ENCODE measurements at places on chromosomes 2 and 18.

GRCh38 chr2:36441816-36442215 is 86.2 kb downstream of the CRIM1 start:
- peak overlapping the region; percentile 77 for H3K27ac ChIP-seq
- peaks cover 69% of the 10 kb centered on the region for H3K4me1 ChIP-seq
- DNase-seq, result no peak
- H3K4me3 ChIP-seq, result no peak overlapping the region
- H3K27me3 ChIP-seq, result no peaks in the 10 kb centered on the region

DNA sequence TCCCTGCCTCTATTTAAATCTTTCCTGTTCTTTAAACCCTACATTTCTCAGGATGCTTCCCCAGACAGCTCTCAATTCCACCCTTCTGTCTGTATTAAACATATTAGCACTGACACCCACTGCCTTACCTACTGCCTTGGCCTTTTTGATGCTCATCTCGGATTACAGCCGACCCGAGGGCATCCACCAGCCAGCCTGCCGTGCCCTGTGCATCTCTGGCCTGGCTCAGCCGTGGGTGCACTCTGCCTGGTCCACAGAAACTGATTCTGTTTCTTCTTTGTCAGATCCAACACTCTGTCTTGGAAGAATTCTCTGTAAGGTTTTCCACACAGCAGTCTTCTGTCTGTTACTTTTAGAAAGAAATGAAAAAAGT is 27.2 kb downstream of the TANC1 start:
- no peak for DNase-seq
- peak overlapping the region; percentile 9 for H3K27ac ChIP-seq
- peaks cover 41% of the 10 kb centered on the region for H3K4me1 ChIP-seq
- no peaks in the 10 kb centered on the region for H3K36me3 ChIP-seq
- no peak overlapping the region for H3K4me3 ChIP-seq

DNA sequence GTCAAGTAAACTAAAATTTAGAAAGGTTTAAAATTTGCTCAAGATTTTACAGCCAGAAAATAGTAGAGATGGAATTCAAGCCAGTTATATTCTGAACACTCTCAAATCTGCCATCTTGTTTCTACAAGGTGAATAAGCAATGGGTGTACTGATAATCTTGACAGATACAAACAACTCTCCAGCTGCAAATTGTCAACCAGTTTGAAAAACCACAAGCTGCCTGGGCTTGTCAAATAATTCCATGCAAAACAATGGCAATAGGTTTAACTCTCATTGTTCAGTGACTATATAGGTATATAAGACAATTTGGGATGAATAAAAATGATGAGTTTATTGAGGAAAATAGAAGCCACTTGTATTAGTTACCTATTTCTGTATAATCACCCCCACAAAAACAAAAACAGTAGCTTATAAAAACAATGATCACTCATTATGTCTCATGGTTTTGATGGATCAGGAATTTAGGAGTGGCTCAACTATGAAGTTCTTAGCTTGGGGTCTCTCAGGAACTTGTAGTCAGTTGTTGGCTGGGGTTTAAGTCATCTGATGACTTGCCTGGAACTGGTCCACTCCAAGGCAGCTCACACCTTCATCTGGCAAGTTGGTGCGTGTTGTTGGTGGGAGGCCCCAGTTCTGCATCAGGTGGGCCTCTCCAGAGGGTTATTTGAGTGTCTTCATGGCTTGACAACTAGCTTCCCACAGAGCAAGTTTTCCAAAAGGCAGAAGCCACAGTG is 12.6 kb upstream of the EVA1A start:
- DNase-seq, result no peak
- H3K4me3 ChIP-seq, result no peak overlapping the region
- peaks cover 26% of the 10 kb centered on the region for H3K4me1 ChIP-seq
- no peaks in the 10 kb centered on the region for H3K36me3 ChIP-seq
- H3K27me3 ChIP-seq, result no peaks in the 10 kb centered on the region

GRCh38 chr18:37122877-37123276 is 293.9 kb downstream of the KIAA1328 start:
- H3K27ac ChIP-seq, result no peak overlapping the region
- peaks cover 10% of the 10 kb centered on the region for H3K4me1 ChIP-seq
- DNase-seq, result no peak
- no peaks in the 10 kb centered on the region for H3K36me3 ChIP-seq

- peaks cover 9% of the 10 kb centered on the region for H3K27me3 ChIP-seq
- peaks cover 12% of the 10 kb centered on the region for H3K4me1 ChIP-seq
- DNase-seq, result no peak
- H3K36me3 ChIP-seq, result peaks cover 5% of the 10 kb centered on the region
- H3K4me3 ChIP-seq, result no peak overlapping the region
- H3K27ac ChIP-seq, result peak overlapping the region; percentile 33
Observed at GRCh38 chr18:23981369-23981980, 33.1 kb upstream of the TTC39C start.

DNA sequence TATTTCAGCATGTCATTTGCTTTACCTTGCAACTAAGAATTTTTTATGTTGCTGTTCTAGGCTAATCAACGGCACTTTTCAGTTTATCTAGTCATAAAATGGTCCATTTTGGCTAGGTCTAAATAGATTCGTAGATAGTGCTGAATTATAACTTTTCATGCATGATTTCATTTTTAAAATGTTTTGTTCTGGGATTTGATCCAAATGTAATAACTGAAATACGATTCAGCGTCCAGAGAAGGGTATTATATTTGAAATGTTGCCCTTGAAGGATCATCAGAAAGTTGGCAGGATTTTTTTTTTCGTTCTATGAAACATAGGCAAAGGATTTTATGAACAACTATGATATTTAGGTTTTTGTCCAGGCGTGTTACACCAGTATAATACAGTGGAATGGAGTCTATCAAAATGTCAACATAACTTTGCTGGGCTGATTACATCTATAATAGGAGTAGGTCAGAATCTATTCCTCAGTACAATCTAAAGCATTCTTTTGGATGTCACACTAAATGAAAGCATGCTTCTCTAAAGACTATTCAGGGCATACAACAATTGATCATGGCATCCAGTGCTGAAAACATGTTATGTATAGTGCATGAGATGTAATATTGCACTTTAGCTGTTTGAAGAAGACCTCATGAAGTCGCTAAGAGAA is 24.8 kb downstream of the TTC27 start:
- H3K4me1 ChIP-seq, result peaks cover 16% of the 10 kb centered on the region
- no peaks in the 10 kb centered on the region for H3K27me3 ChIP-seq
- no peak for DNase-seq
- peak overlapping the region; percentile 55 for H3K27ac ChIP-seq
- H3K36me3 ChIP-seq, result peaks cover 8% of the 10 kb centered on the region
- H3K4me3 ChIP-seq, result peak overlapping the region; percentile 14

GRCh38 chr2:241399941-241400922 is 44.1 kb downstream of the FARP2 start:
- no peak overlapping the region for H3K4me3 ChIP-seq
- H3K36me3 ChIP-seq, result peaks cover 4% of the 10 kb centered on the region
- no peaks in the 10 kb centered on the region for H3K4me1 ChIP-seq
- no peaks in the 10 kb centered on the region for H3K27me3 ChIP-seq

- H3K27me3 ChIP-seq, result peaks cover 32% of the 10 kb centered on the region
- H3K4me1 ChIP-seq, result peaks cover 16% of the 10 kb centered on the region
- H3K27ac ChIP-seq, result no peak overlapping the region
- no peak overlapping the region for H3K4me3 ChIP-seq
- H3K36me3 ChIP-seq, result no peaks in the 10 kb centered on the region
Observed at GRCh38 chr2:132414081-132414480, 2.5 kb upstream of the GPR39 start.

DNA sequence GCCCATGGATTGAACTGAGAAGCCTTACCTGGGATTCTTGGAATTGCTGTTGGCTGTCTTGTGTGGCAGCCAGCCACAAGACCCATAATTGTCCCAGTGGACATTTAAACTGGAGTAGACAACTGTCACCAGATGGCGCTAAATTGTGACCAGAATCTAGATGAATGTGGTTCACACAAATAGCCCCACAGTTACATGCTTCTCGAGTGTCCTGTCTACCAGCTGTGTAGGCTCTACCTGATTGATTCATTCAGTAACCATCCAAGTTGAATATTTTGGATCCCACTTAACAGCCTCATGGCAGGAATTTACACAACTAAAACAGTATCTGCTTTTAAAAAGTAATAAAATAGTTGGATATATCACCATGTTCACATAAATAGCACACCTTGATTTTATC is 73.2 kb downstream of the MAP4K4 start:
- no peaks in the 10 kb centered on the region for H3K36me3 ChIP-seq
- no peak for DNase-seq
- H3K27me3 ChIP-seq, result no peaks in the 10 kb centered on the region
- H3K27ac ChIP-seq, result peak overlapping the region; percentile 59

DNA sequence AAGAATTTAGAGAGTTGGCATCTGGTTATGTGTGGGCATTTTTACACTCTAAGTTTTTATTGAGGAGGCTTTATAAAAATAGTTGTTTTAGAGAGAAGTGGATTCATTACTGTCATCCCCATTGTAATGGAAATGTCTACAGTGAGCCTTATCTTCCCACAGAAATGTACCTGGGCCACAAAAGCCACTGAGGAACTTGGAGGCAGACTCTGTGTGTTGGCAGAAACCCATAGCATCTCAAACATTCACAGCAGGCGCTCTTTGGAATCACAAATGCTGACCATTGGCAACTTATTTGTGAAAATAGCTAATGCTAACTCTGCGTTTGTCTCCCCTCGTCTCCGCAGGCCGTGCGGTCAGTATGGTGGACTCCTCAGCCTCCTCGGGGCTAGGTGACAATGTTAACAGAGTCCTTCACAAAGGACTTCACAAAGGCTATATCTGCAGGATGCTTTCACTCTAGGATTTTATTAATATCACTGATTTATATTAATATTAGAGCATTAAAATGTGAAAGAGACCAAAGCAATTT is 689.1 kb upstream of the POU3F3 start:
- no peak overlapping the region for H3K27ac ChIP-seq
- H3K4me1 ChIP-seq, result peaks cover 3% of the 10 kb centered on the region
- no peak overlapping the region for H3K4me3 ChIP-seq
- no peaks in the 10 kb centered on the region for H3K27me3 ChIP-seq
- no peaks in the 10 kb centered on the region for H3K36me3 ChIP-seq
- no peak for DNase-seq

DNA sequence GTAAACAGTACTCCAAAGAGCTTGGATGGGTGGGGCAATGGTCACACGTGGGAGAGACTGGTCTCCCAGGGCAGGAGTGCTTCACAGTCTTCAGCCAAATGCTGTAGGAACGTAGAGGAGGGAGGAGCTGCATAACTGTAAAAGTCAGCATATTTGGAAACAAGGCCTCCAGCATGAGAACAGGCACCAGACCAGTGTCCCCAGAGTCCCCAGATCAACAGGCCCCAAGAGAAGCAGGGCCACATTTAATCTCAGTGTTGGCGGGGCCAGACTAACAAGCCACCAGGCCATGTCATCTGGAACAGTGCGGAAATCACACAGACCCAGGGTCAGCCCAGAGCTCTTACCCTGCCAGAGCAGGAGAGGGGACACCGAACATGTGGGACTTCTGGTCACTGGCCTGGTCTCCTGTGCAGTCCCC is 63.2 kb downstream of the ADCY3 start:
- no peaks in the 10 kb centered on the region for H3K27me3 ChIP-seq
- no peak for DNase-seq
- H3K4me3 ChIP-seq, result no peak overlapping the region
- no peaks in the 10 kb centered on the region for H3K36me3 ChIP-seq
- no peak overlapping the region for H3K27ac ChIP-seq
- peaks cover 35% of the 10 kb centered on the region for H3K4me1 ChIP-seq

- H3K36me3 ChIP-seq, result peaks cover 19% of the 10 kb centered on the region
- H3K4me1 ChIP-seq, result peaks cover 4% of the 10 kb centered on the region
- no peak overlapping the region for H3K4me3 ChIP-seq
- no peak overlapping the region for H3K27ac ChIP-seq
Observed at GRCh38 chr2:164688896-164689419, 67.7 kb upstream of the GRB14 start.

GRCh38 chr2:38279201-38279600 is 97.9 kb downstream of the ATL2 start:
- peaks cover 5% of the 10 kb centered on the region for H3K36me3 ChIP-seq
- no peak overlapping the region for H3K4me3 ChIP-seq
- H3K27ac ChIP-seq, result no peak overlapping the region
- peaks cover 15% of the 10 kb centered on the region for H3K4me1 ChIP-seq
- DNase-seq, result no peak

GRCh38 chr2:186531257-186531775 is 45.3 kb downstream of the ZC3H15 start:
- peaks cover 9% of the 10 kb centered on the region for H3K36me3 ChIP-seq
- H3K27me3 ChIP-seq, result no peaks in the 10 kb centered on the region
- H3K4me3 ChIP-seq, result no peak overlapping the region
- H3K27ac ChIP-seq, result no peak overlapping the region
- DNase-seq, result no peak
- peaks cover 28% of the 10 kb centered on the region for H3K4me1 ChIP-seq

Measured in chondrocyte (in vitro differentiated cells).